ENCODE measurements at places on chromosomes 7 and 10.

GRCh38 chr7:83850125-83850524 is 201.2 kb upstream of the SEMA3E start:
- DNase-seq, result no peak

- DNase-seq, result no peak
Observed at GRCh38 chr10:110363572-110364411, 59.1 kb upstream of the SMNDC1 start.

DNA sequence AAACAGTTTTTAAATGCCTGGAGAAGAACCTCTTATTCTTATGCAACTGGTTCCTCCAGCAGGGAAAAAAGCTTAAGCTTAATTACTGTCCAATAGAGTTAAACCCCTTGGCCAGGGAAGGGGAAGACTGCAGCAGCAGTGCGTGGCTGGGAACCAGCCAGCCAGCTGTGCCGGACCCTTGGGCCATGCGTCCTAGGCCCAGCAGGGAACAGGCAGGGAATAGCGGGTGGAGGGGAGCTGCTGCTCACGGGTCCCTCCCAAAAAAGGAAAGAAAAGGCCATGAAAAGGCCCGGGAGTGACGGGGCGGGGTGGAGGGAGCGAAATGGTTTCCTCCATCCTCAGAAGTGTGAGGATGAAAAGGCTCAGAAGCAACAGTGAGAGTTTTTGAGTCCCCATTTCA is 35.2 kb upstream of the HECW1 start:
- DNase-seq, result no peak

DNA sequence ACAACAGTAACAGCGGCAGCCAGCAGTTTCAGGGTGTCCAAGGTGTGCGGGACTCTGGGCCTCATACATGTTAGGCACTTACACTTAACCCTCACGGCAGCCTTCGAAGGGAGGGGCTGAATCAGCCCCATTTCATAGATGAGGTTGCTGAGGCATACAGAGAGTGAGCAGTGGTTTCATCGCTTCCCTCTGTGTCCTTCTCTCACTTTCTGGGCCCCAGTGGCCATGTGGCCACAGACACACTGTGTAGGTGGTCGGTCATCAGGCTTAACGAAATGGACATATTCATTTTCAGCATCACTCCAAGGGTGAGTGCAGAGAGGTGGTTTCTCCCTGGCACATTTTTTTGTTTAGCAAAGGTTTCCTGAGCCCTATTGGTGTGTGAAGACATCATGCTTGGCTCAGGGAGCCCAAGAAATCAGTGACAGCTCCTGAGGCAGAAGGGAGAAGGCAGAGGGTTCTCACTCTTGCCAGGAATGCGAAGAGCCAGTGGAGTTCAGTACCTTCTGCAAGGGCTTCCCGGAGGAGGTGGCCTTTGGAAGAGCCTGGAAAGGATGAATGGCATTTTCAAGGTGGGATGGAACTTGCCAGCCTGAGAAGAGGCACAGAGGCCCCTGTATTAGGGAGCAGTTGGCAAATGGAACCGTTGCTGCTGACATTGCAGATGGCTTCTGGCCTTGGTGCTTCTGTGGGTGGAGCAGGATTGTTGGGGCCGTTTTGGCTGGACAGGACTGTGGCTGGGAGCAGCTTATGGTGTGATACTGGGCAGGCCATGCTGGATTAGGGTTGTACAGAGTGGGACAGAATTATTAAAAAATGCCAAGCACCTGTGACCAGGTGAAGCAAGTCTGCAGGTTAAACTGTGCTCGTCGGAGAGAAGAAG is 61.7 kb upstream of the PPIF start:
- DNase-seq, result no peak

DNA sequence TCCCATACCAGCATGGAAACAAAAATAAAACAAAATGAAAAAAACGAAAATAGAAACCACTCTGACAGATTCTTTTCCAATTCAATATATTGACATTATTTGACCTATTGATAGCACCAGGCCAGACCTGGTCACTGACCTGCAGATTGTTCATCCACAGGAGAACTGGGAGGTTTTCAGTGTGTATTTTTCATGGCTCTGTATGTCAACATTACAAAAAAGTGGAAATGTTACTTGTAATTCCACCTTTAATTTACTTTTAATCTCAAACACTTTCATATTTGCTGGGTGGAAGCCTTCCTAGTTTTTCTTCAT is 2.9 kb downstream of the HKDC1 start:
- no peak for DNase-seq
